NCI-H2081 treated with DMSO at 0.1 percent for 48 hours (cell line): ENCODE measurements at places on chromosomes 7 and 10.

DNA sequence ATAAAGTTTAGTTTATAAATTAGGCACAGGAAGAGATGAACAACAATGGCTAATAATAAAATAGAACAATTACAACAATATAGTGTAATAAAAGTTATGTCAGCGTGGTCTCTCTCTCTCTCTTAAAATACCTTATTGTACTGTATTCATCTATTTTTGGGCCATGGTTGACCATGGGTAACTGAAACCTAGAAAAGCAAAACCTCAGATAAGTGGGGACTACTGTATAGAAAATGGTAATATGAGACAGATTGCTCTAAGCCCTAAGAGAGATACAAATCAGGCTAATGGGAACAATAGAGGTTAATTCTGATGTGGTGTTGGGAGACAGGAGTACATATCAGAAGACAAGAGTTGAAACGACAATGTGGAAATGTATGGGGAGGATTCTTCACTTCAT lies 86.2 kb downstream of the ZNF365 start:
- DNase-seq = no peak

- no peak for DNase-seq
These were observed 138.0 kb upstream of the MTPN start for GRCh38 chr7:136114966-136115762.

- no peak for DNase-seq
These were observed 9.5 kb downstream of the VTI1A start for GRCh38 chr10:112456533-112456932.

- no peak for DNase-seq
These were observed 46.9 kb upstream of the TRIM8 start for GRCh38 chr10:102597131-102597991.

DNA sequence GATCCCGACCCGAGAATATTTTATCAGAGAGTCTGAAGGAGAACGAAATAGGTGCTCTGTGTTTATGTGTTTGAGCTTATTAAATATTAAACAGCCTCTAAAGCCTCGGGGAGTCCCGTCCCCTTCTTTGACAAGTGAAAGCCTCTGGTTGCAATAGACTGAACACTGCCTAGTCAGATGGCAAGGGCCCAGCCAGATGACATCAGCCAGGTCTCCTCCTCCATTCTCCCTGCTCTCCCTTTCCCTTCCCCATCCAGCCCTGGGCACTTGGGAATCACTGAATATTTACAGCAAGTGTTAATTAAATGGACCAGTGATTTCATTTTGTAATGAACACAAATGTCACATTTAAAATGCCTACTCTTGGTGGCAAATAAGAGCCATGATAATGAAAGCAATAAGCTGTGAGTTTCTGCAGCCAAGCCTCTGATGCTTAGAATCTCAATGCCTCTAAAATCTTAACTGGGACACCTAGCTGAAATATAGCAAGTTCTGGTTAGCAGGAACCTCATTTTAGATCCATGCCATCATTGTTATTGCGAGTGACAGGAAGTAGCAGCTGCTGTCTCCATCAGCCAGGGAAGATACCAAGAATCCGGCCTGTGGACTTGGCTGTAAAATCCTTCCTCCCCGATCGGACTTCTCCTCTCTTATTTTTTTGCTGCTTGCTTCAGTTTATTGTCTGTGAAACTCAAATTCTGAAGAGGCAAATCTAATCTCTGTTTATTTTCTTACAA lies 202.1 kb downstream of the PRPF18 start:
- no peak for DNase-seq

DNA sequence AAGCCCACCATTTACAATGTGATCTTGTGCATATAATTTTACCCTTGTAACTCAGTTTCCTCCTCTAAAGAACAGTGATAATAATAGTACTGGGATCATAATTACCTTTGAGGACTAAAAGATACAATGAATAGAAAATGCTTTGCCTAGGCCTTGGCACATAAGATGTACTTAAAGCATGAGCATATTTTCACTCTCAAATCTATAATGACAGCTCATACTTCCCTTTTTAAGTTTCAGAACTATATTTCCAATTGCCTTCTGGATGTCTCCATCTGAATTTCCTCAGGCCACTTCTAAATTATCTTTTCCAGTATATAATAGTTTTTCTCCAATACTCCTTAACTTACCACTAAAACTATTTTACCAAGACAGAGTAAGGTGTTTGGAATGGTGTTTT lies 13.3 kb upstream of the ITGB8 start:
- DNase-seq = no peak

- no peak for DNase-seq
These were observed 71.0 kb downstream of the CASD1 start for GRCh38 chr7:94580601-94581000.

GRCh38 chr7:63012633-63013183 lies 985.9 kb upstream of the ZNF722 start:
- DNase-seq = no peak

- no peak for DNase-seq
These were observed 60.5 kb downstream of the RNF133 start for GRCh38 chr7:122638459-122638858.

DNA sequence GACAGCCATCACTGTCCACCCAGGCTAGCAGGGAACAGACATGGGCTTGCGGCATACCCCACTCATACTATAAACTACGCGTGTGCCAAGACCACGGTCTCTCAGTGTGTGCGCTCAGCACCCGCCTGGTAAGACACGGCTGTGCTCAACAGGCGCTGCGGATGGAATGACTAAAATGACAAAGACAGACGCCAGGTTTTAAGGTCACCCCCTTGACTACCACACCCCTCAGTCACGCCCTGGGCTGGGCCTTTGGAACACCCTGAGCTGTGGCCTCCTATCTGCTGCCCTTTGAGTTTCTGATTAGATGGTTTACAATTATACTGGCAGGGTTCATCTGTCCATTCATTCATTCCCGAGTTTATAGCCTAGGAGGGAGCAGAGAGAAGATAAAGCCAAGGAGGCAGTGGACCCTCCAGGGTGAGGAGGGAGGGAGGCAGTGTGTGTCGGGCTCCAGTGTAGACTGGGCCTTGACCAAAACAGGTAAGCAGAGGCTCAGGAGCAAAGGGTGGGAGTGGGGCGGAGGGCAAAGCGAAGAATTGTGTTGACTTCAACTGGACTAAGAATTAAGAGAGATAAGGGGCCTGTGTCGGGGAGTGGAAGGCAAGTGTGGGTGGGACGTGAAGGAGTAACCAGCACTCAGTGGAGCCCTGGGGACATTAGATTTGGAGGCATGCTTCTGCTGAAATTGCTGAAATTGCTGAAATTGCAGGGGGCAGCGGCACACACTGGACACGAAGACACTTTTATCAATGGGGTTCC lies 35.0 kb downstream of the TNS3 start:
- no peak for DNase-seq

GRCh38 chr10:78745441-78745840 lies 323.3 kb upstream of the ZMIZ1 start:
- no peak for DNase-seq

DNA sequence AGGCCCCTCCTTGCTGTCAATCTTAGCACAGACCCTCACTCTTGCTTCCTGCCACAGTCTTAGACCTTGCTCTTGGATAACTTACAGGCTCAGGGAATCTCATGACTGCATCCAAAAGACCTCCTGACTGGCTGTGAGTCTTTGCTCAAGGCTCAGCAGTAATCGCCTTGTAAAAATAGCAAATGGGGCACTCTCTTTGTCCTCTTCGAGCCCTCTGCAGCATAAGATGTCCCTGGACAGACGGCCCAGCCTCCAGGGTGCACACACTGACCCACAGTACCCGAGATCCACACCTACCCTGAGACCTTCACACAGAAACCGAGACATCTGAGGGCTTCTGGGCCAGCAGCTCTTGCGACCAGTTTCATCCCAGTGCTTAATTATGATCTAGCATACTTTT lies 65.9 kb upstream of the DDC start:
- no peak for DNase-seq

DNA sequence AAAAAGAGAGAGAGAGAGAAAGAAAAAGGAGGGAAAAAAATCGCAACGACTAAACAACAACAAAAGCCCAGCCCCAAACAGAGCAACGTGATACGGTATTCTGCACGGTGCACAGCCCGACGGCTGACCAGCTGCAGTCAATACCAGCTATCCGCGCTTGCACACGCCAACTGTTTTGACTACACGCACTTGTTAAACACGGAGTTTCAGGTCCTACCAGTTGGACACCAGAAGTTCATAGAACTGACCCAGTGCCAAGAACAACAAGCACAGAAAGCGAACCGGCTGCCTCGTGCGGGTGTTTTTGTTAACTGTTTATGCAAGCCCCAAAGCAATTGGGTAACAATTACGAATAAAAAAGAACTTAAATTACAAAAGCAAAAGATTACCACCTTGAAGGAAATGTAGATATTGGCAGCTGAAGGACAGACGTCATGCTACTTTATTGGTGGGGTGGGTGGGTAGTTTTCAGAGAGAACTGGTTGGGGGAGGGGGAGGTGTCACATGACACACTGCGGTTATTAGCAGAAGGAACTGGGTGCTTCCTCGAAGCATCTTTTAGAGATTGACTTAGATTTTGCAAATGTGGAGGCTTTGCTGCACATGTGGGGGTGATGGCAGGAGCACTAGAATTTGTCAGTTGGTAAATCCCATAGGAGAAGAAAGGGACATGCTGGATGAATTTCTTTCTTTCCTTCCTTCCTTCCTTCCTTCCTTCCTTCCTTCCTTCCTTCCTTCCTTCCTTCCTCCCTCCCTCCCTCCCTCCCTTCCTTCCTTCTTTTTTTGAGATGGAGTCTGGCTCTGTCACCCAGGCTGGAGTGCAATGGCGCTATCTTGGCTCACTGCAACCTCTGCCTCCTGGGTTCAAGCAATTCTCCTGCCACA lies 110.6 kb upstream of the EFCAB10 start:
- no peak for DNase-seq

DNA sequence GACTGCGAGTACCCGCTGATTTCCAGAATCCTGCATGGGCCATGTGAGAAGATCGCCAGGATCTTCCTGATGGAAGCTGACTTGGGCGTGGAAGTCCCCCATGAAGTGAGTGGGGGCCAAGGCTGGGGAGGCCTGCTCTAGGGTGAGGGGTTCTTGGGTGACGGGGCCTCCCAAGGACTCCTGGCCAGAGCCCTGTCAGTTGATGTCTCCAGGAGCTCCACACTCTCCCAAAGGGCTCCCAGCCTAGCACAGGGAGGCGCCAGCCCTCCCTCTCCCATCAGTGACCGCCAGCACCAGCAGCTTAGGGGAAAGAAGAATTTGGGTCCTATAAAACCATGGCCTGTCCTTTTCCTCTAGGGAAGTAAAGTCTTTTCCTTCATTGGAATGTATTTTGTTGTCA lies 9.8 kb upstream of the ZNF22 start:
- DNase-seq = no peak

GRCh38 chr7:117800406-117800805 lies 72.8 kb downstream of the CTTNBP2 start:
- no peak for DNase-seq

- DNase-seq = no peak
These were observed 69.8 kb downstream of the HDAC9 start for GRCh38 chr7:18565337-18565736.

GRCh38 chr10:113234481-113234880 lies 284.4 kb downstream of the TCF7L2 start:
- DNase-seq = no peak

DNA sequence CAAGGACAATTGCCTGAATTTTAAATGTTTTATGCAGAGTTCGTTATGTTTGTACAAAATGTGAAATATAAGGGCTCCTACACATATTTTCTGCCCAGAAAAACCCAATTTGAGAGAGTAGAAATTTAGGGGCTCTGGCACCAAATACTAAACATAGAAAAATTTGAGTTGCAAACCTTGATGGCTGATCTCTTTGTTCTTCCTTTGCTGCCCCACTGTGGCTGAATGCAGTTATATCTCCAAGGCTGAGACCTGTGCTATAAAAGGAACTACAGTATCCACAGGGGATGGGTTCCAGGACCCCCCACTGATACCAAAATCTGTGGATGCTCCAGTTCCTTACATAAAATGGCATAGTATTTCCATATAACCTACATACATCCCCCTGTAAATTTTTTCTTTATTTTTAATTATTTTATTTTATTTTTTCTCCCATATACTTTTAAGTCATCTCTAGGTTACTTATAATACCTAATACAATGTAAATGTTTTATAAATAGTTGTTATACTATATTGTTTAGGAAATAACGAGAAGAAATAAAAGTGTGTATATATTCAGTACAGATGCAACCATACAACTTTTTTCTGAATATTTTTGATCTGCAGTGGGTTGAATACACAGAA lies 22.5 kb downstream of the CFAP43 start:
- no peak for DNase-seq

- DNase-seq = no peak
These were observed 127.1 kb downstream of the DOCK4 start for GRCh38 chr7:112079122-112079521.

DNA sequence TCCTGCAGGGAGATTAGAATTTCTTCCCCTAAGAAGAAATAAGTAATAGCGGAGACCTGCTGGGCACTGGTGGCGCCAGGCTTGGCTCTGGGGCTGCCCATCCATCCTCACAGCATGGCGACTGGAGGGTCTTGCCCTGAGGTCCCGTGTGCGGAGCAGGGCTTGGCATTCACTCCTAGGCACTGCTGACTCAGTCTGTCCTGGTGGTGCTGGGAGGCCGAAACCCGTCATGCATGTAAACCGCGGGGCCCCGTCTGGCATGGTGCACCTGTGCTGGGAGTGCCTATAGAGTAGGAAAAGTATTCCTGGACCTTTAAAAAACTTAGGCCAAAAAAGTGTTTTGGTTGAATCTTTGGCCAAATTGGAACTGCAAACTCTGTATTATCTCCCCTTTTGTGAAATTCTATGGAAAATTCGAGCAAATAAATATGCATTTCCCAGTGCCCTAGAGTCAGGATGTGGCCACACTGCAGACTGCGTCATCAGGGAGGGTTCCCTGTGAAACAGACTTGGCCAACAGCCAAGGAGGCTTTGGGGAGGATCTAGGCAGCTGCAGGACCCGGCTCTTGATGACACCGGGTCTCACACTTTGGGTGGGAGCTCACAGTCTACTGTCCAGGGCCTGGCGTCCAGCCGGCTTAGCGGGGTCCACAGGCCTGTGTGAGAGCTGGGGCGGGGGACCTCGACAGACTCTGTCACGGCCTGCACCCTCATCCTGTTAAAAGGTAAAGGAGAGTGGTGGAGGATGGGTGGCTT lies 122.3 kb downstream of the VIPR2 start:
- no peak for DNase-seq

DNA sequence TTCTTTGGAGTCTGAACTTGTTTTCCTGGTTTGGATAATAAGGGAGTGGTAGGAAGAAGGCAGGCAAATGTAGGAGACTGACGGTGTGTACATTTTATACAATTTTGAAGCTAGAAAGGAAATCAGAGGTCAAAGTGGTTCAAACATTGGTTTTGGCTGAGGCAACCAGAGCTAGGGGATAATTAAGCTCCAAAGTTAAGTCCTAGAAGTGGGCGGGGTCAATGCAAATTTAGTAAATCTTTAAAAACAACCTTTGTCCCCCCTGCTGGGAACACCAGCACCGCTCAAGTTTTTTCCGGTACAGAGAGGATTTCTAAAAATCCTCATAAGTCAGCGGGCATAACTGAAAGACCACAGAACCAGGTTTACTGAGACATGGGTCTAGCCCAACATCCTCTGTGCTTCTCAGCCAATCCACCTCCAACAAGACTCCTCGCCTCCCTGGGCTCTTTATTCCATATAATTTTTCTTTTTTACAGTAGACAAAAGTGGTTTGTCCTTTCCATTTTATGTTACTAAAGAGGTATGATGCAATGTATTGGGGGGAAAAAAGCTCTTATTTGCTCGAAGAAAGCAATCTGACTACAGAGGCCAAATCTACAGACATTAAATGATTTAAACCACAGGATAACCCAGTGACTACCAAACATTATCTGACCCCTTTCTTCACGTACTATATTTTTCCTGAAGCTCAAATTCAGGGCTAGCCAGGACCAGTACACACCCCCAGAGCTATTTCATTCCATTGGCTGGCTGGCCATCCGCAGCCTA lies 1.6 kb downstream of the GLUD1 start:
- no peak for DNase-seq
